ENCODE measurements at places on chromosomes 5 and 9.

- H3K27ac ChIP-seq: no peak overlapping the region
- peak overlapping the region; percentile 28 for H3K4me3 ChIP-seq
- peaks cover 13% of the 10 kb centered on the region for H3K4me1 ChIP-seq
- no peak for DNase-seq
- no peaks in the 10 kb centered on the region for H3K36me3 ChIP-seq
Measured at GRCh38 chr9:130171226-130172148, 717 bp upstream of the NCS1 start.

- H3K36me3 ChIP-seq: no peaks in the 10 kb centered on the region
- no peak overlapping the region for H3K27ac ChIP-seq
- no peak overlapping the region for H3K4me3 ChIP-seq
- no peaks in the 10 kb centered on the region for H3K27me3 ChIP-seq
- no peaks in the 10 kb centered on the region for H3K4me1 ChIP-seq
Measured at GRCh38 chr5:66945389-66946349, 250.9 kb downstream of the CD180 start.

- H3K27me3 ChIP-seq: no peaks in the 10 kb centered on the region
- no peak overlapping the region for H3K27ac ChIP-seq
- no peak overlapping the region for H3K4me3 ChIP-seq
- no peak for DNase-seq
- no peaks in the 10 kb centered on the region for H3K36me3 ChIP-seq
- H3K4me1 ChIP-seq: no peaks in the 10 kb centered on the region
Measured at GRCh38 chr9:27817747-27818146, 244.5 kb upstream of the C9orf72 start.

DNA sequence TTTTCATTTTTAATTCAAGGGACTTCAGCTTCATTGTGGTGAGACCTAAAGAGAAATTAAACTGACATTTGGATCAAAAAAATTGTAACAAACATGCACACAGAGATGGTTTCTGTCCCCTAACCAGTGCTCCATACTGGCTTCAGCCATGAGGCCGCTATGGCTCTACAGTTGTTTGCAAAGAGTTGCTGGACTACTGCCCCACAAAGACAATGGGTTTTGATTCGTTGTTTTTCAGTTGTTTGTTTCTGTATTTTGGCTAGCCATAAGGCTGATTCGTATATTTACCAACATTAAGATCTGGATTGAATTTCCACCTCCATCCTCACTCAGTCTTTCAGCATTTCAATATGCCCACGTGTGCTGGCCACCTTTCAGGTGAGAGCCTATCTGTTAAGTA is 163.7 kb upstream of the KIF2A start:
- no peaks in the 10 kb centered on the region for H3K36me3 ChIP-seq
- H3K27ac ChIP-seq: no peak overlapping the region
- H3K4me3 ChIP-seq: no peak overlapping the region
